HCT116 (cell line): ENCODE measurements at places on chromosomes 6 and 20. TPM values are rescaled to one million over a fixed set of nuclear protein-coding genes. Genes with fewer than 3 reads are reported as not detected.

SUMO4 gene
- 1.6 TPM for total RNA-seq

MYO6 gene
- total RNA-seq: 44.1 TPM

ZKSCAN4 gene
- 4.8 TPM for total RNA-seq

PSORS1C1 gene
- total RNA-seq: 9.8 TPM

TMEM30A gene
- total RNA-seq: 73.4 TPM

- no peak overlapping the region for H3K27ac ChIP-seq
- no peaks in the 10 kb centered on the region for H3K4me1 ChIP-seq
Observed at GRCh38 chr6:151422981-151423380, 28.9 kb downstream of the RMND1 start.

DNA sequence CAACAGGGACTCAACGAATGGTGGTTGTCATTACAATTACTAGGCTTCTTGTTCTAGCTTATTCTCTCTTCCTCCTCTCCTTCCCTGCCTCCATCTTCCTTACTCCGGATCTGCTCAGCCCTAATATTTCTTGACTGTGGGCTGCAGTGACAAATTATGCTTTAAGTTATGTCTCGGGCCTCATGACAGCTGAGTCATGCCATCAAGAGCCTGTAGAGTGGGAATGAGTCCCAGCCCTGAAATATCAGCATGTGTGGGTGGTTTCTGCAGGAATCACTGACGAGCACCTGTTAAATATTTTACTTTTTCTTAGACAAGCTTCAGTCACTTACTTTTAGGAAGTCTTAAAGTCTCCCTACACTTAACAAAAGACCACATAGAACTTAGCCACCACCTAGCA lies 83.1 kb upstream of the CBLN4 start:
- H3K36me3 ChIP-seq: no peaks in the 10 kb centered on the region
- no peak overlapping the region for H3K27ac ChIP-seq

DNA sequence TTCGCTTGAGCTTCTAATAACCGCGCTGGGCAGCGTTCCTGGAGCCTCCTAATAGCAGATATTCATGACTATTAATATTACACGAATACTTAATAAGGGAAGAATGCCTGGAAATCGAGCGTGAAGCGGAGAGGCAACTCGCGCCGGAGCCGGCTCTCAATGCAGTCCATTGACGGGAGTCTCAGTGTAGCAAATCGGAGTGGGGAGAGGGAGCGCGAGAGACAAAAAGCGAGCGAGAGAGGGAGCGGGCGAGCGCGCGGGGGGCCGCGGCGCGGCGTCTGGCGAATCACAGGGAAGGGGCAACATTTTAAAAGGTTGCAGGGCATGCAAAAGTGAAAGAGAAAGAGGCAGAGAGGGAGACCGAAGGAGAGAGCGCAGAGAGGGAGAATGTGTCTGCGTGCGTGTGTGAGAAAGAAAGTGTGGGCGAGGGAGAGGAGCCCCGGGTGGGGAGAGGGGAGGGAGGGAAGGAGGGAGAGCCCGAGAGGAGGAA lies 2.9 kb downstream of the TFAP2A start:
- H3K36me3 ChIP-seq: peaks cover 4% of the 10 kb centered on the region; the same call in 1 of the 2 replicates
- peaks cover 18% of the 10 kb centered on the region for H3K4me1 ChIP-seq
- peak overlapping the region; percentile 92 for H3K27ac ChIP-seq
- no peaks in the 10 kb centered on the region for H3K27me3 ChIP-seq
- H3K4me3 ChIP-seq: peak overlapping the region; percentile 64
- DNase-seq: no peak

DNA sequence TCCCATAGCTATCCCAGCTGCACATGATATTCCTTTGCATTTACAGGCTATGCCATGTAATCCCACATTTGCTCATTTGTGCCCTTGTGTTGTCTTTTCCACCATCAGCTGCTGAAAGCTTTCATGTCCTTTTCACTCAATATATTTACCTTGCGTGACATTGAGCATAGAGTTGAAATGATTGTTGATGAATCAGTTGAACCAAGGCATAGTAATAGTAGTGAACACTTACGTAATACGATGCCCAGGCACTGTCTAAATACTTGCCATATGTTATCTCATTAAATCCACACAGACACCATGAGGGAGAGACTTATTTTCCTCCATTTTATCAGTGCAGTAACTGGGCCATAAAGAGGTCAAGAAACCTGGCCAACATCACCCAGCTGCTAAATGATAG lies 13.1 kb downstream of the RNF8 start:
- no peak overlapping the region for H3K27ac ChIP-seq
- no peak for DNase-seq
- peaks cover 19% of the 10 kb centered on the region; the same call in 1 of the 2 replicates for H3K36me3 ChIP-seq
- no peaks in the 10 kb centered on the region for H3K27me3 ChIP-seq
- no peak overlapping the region for H3K4me3 ChIP-seq
- H3K4me1 ChIP-seq: no peaks in the 10 kb centered on the region

DNA sequence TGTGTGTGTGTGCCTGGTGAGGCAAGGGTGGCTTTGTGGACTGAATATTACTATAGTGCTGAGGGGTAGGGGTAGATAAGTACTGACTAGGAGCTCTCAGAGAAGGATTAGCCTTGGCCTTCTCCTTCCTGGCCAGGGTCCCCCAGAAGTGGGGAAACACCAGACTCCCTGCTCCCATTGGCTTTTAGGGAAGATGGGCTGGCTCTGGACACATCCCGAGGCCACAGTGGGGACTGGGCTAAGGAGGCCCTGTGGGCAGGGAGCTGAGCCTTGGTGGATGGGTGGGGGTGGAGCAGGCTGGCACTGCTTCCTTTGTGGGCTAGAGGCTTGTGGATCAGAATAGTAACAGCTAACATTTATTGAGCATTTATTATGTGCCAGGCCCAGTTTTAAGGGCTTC lies 3.1 kb downstream of the EPB41L1 start:
- DNase-seq: no peak
- no peaks in the 10 kb centered on the region for H3K36me3 ChIP-seq
- H3K4me3 ChIP-seq: no peak overlapping the region
- H3K27ac ChIP-seq: no peak overlapping the region

DNA sequence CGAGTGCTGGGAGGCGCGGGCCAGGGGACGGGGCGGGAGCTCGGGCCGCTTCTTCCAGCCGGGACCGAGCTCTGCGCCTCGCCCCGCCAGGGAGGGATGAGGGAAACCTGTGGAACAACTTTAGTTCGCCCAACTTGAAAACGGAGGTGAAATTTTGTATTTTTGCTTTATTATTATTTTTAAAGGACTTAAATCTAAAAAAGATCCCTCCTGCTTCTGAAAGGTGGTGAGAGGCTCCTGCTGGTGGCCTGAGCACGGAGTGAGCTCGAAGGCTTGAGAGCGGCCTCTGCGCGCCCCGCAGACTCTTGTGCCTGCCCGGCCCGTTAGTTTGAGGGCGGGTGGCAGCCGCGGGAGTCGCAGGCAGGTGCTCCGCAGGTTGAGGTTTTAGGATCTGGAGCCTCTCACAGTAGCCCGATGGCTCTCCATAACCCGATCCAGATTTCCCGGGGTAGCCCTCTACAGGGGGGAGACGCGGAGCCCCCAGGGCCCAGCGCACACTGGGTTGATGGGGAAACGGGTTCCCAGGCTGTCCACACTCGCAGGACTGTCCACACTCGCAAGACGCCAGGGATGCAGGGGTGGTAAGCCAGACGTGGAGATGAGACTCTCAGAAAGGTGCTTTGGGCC lies 46.2 kb upstream of the SUPT3H start:
- peaks cover 34% of the 10 kb centered on the region for H3K4me1 ChIP-seq
- H3K27ac ChIP-seq: no peak overlapping the region
- H3K36me3 ChIP-seq: no peaks in the 10 kb centered on the region
- peaks cover 18% of the 10 kb centered on the region for H3K27me3 ChIP-seq

DNA sequence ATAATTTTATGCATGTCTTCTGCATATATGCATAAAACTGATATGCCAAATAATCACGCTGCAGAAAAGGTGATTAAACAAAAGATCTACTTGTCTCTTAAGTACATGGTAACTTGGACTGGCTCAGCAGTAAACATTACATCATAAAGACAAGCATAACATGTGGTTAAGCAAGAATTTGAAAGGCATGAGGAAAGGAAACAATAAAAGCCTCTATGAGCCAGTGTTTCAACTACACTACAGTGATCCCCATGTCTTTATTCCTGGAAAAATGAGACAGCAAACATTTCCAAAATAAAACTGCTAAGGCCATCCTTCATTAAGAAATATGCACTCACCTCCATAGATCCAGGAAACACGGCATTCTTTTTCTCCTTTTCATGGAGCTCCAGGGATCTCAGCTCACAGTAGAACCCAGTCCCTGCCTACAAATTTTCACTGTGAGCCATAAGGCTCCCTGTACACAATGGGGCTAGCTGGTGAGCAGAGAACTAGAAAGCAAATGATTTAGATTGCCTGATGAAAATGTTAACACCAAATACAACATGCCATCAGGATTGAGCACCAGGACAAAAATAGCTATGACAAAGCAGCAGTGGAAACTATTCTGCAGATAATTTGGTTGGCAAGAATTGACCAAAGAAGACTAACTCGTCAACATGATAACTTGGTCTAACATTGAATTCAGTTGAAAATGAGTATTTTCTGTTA lies 156.1 kb downstream of the COL21A1 start:
- H3K27me3 ChIP-seq: no peaks in the 10 kb centered on the region
- no peaks in the 10 kb centered on the region for H3K36me3 ChIP-seq
- no peak overlapping the region for H3K4me3 ChIP-seq
- H3K4me1 ChIP-seq: peaks cover 7% of the 10 kb centered on the region; the same call in 1 of the 2 replicates
- no peak overlapping the region for H3K27ac ChIP-seq

GRCh38 chr6:125066964-125067363 lies 86.6 kb upstream of the TPD52L1 start:
- no peak overlapping the region for H3K4me3 ChIP-seq
- no peaks in the 10 kb centered on the region for H3K36me3 ChIP-seq
- peaks cover 8% of the 10 kb centered on the region; the same call in 1 of the 2 replicates for H3K4me1 ChIP-seq
- H3K27me3 ChIP-seq: no peaks in the 10 kb centered on the region

GRCh38 chr6:2791450-2791974 lies 26.3 kb downstream of the WRNIP1 start:
- H3K27ac ChIP-seq: no peak overlapping the region
- no peaks in the 10 kb centered on the region for H3K27me3 ChIP-seq
- DNase-seq: no peak

DNA sequence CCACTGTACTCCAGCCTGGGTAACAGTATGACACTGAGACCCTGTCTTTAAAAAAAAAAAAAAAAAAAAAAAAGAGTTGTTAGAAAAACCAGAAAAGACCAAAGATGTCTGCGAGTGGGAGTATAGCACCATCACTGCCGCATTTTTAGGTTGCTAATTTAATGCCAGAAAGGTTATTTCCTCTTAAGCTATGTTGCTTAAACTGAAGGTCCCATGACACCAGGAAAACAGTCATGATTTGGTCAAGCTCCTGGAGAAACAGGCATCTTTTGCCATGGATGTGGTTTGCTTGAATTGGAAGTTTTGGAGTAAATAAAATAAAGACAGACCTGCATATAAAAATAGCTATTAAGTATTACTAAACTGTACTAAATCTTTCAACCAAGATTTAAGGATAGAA lies 68.3 kb upstream of the TNFRSF21 start:
- H3K4me3 ChIP-seq: no peak overlapping the region
- DNase-seq: no peak
- H3K27me3 ChIP-seq: no peaks in the 10 kb centered on the region
- H3K36me3 ChIP-seq: no peaks in the 10 kb centered on the region
- peaks cover 6% of the 10 kb centered on the region for H3K4me1 ChIP-seq

DNA sequence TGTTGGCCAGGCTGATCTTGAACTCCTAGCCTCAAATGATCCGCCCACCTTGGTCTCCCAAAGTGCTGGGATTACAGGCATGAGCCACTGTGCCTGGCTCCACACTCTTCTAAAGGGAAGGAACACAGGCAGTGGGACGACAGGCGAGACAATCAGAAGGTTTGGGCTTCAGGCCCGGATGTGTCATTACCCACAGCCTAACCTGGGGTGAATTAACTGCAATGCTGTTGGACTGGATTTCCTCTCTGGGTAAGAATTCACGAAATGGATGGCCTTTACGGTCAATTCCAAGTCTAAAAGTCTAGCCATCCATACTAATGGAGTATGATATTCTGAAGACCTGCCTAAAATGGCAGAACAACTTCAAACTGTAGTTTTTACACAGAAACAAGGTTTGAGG lies 83.7 kb upstream of the CCDC28A start:
- H3K36me3 ChIP-seq: no peaks in the 10 kb centered on the region
- H3K27ac ChIP-seq: no peak overlapping the region
- H3K4me3 ChIP-seq: no peak overlapping the region
- peaks cover 22% of the 10 kb centered on the region for H3K4me1 ChIP-seq

- no peak overlapping the region for H3K4me3 ChIP-seq
- no peak overlapping the region for H3K27ac ChIP-seq
- no peaks in the 10 kb centered on the region for H3K4me1 ChIP-seq
- H3K27me3 ChIP-seq: no peaks in the 10 kb centered on the region
Observed at GRCh38 chr6:35076997-35077712, 64.0 kb downstream of the TCP11 start.

GRCh38 chr6:138430361-138431145 lies 26.5 kb downstream of the HEBP2 start:
- no peaks in the 10 kb centered on the region for H3K36me3 ChIP-seq
- no peak overlapping the region for H3K4me3 ChIP-seq
- DNase-seq: no peak
- no peaks in the 10 kb centered on the region for H3K27me3 ChIP-seq
- no peak overlapping the region for H3K27ac ChIP-seq
- no peaks in the 10 kb centered on the region for H3K4me1 ChIP-seq

DNA sequence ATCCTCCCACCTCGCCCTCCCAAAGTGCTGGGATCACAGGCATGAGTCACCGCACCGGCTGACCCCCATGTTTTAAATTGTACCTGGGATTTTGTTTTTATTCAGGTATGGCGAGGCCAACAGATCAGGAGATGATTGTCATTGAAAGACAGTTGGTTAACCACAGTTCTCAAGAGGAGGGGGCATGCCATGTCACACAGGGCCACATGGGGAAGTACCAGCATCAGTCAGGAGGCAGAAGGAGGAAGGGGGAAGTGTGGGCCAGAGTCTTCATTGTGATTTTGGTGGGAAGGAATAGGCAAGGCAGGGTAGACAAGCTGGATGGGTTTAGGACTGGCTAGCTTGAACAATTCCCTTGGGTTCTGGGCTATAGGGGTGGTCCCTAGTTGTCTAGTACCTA lies 9.9 kb upstream of the MMP9 start:
- no peaks in the 10 kb centered on the region for H3K27me3 ChIP-seq
- H3K4me1 ChIP-seq: peaks cover 1% of the 10 kb centered on the region; the same call in 1 of the 2 replicates
- no peak overlapping the region for H3K4me3 ChIP-seq
- no peak overlapping the region for H3K27ac ChIP-seq

- no peak overlapping the region for H3K27ac ChIP-seq
- no peaks in the 10 kb centered on the region for H3K36me3 ChIP-seq
- H3K4me3 ChIP-seq: no peak overlapping the region
Observed at GRCh38 chr6:4930025-4930691, 73.7 kb downstream of the RPP40 start.

- no peak overlapping the region for H3K4me3 ChIP-seq
- H3K4me1 ChIP-seq: peaks cover 7% of the 10 kb centered on the region; the same call in 1 of the 2 replicates
- no peaks in the 10 kb centered on the region for H3K36me3 ChIP-seq
- H3K27ac ChIP-seq: no peak overlapping the region
Observed at GRCh38 chr20:19802492-19803158, 44.6 kb downstream of the RIN2 start.

GRCh38 chr20:33191955-33192354 lies 24.0 kb downstream of the BPIFA2 start:
- DNase-seq: no peak
- H3K36me3 ChIP-seq: no peaks in the 10 kb centered on the region
- H3K4me1 ChIP-seq: no peaks in the 10 kb centered on the region
- H3K27ac ChIP-seq: no peak overlapping the region
- H3K4me3 ChIP-seq: no peak overlapping the region

GRCh38 chr6:167130712-167131684 lies 8.1 kb downstream of the CCR6 start:
- 0 out of 2 replicates have a peak, but pooled peaks cover 4% of the 10 kb centered on the region for H3K27me3 ChIP-seq
- DNase-seq: no peak
- no peak overlapping the region for H3K27ac ChIP-seq
- no peaks in the 10 kb centered on the region for H3K4me1 ChIP-seq
- no peaks in the 10 kb centered on the region for H3K36me3 ChIP-seq
